ENCODE measurements at places on chromosomes 5 and 9.

DNA sequence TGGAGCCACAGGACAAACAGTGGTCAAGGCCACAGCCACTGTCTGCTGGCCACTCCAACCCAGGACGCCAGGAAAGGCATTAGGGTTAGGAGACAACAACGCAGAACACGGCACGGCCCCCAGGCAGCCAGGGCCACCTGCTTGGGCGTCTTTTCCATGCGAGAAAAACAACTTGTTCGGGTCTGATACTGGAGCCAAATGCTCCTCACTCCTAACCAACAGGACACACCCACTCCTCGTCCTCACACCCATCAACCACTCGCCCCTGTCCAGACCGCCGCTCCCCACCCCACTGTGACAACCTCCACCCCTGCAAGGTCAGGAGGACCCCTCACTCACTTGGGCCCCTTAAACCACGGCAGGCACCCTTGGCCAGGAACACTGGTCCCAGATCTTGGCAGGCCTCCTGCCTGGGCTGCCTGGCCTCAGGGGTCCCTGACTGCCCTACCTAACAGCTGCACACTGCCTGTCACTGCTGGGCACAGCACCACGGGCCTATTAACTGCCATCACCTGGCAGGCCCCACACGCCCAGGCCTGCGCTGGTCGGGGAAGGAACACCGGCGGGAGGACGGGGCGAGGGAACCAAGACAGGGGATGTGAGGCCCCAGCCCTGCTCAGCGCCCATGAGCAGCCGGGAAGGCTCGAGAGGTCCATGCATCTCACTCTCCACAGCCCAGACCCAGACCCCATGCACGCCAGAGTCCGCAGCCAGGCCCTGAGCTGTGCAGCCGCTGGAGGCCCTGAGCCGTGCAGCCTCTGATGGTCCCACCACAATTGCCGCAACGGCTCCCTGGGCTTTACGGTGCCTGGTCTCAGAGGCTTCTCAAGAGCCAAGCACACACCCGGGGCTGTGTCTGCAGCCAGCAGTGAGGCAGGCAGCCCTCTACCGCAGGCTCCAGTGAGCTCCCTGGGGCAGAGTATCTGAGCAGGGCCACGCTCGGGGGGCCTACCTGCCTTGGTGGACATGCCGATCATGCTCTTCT, 13.8 kb downstream of the CLPTM1L start:
- DNase-seq, result no peak

GRCh38 chr9:2817999-2818803, 25.7 kb downstream of the PUM3 start:
- no peak for DNase-seq

GRCh38 chr5:126680191-126680817, 79.6 kb downstream of the PHAX start:
- DNase-seq, result no peak

- DNase-seq, result no peak
These were observed 17.3 kb downstream of the RECK start for GRCh38 chr9:36053971-36054370.

DNA sequence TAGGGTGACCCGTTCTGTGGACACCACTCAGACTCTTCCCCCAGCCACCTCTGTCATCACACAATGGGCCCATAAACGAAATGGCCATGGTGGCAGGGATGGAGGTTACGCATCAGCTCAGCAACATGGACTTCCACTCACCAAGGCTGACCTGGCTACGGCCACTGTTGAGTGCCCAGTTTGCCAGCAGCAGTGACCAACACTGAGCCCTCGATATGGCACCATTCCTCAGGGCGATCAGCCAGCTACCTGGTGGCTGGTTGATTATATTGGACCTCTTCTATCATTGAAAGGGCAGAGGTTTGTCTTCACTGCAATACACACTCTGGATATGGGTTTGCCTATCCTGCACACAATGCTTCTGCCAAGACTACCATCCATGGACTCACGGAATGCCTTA, 21.1 kb downstream of the MTMR12 start:
- DNase-seq, result no peak

GRCh38 chr9:125632321-125633115, 74.5 kb downstream of the MAPKAP1 start:
- DNase-seq, result no peak

DNA sequence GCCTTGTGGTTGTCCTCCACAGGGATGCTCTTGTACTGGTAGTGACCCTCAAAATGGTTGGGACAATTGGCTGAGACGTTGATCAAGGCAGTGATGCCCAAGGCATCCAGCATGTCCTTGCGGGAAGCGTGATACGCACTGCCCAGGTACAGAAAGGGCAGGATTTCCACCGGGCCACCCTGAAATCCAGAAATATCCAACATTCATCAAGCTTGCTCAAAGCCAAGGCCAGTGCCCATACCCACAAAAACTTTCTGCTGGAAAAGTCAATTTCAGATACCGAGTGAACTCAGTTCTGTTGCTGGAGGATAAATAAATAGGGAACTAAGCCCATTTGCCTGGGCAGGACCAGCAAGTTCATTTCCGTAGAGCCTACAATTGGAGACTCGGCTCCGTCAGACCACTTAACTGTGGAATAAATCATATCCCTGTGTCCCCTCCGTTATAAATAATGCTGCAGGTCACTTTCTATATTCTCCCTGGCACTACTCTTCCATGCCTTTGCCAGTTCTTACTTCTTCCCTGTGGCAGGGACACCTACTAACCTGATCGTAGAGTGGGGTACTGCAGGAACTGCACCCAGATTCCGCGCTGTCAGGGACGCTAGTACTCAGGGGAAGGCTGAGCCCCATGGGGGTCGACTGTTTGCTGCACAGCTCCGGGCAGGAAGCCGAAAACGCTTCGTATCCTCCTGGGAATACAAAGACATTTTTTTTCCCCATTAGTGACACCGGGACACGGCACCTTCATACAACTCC, 1.2 kb downstream of the DUSP1 start:
- no peak for DNase-seq

- no peak for DNase-seq
These were observed 29.2 kb downstream of the UGCG start for GRCh38 chr9:111925784-111926183.

GRCh38 chr5:147050172-147050571, 171.6 kb upstream of the PPP2R2B start:
- DNase-seq, result no peak

DNA sequence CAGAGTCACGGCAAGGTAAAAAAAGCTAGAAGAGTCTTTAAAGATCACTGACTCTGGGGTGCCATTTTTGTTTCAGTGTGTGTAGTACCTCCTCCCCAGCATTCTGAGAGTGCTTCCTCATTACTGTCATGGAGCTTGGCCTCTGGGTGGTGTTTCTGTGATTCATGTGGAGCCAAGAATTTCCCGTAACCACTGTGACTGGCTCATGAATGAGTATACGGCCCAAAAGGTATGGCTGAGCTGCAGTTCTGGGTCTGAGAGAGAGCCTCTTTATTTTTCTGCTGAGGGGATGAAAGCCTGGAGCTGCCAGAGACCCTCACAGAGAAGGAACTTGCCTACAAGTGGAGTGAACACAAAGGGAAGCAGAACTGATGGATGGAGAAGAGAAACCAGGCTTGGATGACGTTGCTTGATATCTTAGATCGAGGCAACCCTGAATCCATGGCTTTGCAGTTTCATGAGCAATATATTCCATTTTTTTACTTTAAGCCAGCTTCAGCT, 85.6 kb downstream of the PTTG1 start:
- DNase-seq, result no peak
